ENCODE measurements at places on chromosomes 7 and 10. TPM values are rescaled to one million over a fixed set of nuclear protein-coding genes. Genes with fewer than 3 reads are reported as not detected.

The GET4 gene
- total RNA-seq, result 44.5 TPM

- no peak for DNase-seq
Measured at GRCh38 chr7:42590771-42591310, 321.0 kb downstream of the C7orf25 start.

DNA sequence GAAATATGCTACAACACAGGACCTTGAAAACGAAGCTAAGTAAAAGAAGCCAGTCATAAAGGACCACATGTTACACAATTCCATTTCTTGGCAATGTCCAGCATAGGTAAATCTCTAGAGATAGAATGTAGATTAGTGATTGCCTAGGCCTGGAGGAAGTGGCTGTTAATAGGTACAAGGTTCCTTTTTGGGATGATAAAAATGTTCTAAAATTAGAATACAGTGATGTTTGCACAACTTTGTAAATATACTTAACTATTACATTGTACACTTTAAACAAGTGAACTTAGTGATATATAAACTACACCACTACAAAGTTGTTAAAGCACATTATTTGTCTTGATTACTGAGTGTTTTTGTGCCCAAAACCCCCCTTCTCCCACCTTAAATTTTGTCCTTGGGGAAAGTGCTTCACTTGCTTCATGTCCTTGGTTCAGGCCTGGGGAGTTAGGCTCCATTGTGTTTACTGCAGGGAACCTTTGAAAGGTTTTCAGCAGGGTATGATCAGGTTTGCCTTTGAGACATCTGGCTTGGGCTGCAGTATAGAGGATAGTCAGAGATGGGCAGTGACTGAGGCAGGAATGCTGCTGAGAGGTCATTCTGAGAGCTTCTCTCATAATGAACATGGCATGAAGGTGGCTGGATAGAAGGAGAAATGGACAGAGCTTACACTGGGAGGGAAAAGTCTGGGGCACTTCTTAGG lies 1052.6 kb downstream of the REEP3 start:
- no peak for DNase-seq

DNA sequence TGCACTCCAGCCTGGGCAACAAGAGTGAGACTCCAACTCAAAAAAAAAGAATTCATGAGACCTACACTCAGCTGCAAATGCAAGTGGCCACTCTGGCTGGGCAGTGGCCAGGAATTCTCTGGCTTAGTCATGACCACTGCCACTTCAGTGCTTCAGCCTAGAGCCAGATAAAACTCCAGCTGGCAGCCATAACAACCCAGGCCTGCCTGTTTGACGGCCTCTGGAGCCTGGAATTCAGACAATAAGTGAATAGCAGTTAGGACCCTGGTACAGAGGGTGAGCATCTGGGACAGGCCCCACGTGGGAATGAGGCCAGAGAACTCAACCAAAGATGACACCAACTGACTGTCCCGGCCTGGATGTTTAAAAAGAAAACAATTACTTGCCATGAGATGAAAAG lies 18.9 kb downstream of the RCC1L start:
- DNase-seq, result no peak

The PDK4 gene
- total RNA-seq, result 0.53 TPM

DNA sequence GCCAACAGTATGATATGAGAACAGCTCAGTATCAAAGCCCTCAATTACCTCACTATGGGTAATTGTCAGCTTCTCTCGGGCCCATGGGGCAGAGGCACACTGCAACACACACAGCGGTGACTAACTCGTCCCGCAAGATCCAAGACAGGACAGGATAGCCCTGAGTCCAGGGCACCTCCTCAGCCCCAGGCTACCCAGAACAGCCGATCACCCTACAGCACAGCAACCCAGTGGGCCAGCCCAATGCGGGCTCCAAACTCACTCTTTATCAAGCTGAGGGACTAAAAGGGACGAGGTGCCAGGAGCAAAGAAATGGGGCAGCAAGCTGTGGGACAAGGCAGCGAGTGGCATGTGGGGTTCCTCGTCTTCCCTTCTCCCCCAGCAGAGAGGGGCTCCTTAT lies 765.1 kb downstream of the GRID1 start:
- no peak for DNase-seq
